ENCODE measurements at places on chromosomes 1 and 21.

DNA sequence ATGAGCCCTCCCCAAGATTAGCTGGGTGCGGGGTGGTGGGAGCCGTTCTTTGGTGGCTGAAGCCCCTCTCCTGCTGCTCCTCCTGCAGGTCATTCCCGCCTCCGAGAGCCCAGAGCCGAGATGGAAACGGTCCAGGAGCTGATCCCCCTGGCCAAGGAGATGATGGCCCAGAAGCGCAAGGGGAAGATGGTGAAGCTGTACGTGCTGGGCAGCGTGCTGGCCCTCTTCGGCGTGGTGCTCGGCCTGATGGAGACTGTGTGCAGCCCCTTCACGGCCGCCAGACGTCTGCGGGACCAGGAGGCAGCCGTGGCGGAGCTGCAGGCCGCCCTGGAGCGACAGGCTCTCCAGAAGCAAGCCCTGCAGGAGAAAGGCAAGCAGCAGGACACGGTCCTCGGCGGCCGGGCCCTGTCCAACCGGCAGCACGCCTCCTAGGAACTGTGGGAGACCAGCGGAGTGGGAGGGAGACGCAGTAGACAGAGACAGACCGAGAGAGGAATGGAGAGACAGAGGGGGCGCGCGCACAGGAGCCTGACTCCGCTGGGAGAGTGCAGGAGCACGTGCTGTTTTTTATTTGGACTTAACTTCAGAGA lies 448 bp downstream of the G0S2 start:
- DNase-seq = no peak

- DNase-seq = no peak
Observed at GRCh38 chr1:91476533-91477217, 24.0 kb upstream of the CDC7 start.

- DNase-seq = no peak
Observed at GRCh38 chr1:51729824-51730301, 113.0 kb downstream of the OSBPL9 start.

DNA sequence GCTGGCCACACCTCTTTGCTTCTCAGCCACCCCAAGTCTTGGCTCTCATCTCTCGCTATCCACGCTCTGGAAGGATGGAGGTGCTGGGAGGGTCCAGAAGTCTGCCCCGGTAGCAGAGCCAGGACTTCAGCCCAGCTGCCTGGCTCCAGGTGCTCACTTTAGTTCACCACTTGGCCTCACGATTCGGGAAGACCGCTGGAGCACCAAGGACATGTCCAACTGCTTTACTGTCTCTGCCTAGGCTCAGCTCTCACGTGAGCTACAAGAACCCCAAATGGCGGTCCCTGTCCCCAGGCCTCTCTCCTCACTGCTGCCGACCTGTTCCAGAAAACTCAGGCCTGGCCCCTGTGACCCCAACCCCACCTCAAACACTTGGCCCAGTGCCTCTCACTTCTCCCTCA lies 3.4 kb downstream of the TRIM11 start:
- no peak for DNase-seq

GRCh38 chr1:215530401-215530984 lies 36.6 kb upstream of the KCTD3 start:
- DNase-seq = no peak

DNA sequence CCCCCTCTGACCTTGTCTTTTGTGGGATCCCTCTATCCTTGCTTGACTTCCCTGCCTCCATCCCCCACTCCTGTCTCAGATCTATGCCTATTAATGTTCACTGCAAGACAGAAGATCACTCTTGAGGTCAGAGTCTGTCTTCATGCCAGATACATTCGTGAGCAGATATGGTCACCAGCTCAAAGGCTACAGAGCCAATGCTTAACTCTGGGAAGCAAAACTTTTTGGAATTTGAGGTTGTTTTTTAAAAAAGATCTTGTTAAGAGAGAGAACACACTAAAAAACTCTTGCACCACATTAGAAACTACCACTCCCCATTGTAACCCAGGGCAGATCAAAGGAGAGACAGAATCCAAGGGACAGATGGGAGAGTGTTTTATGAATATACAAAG lies 17.1 kb upstream of the A3GALT2 start:
- DNase-seq = no peak

- no peak for DNase-seq
Observed at GRCh38 chr1:28682840-28683239, 14.3 kb downstream of the GMEB1 start.

DNA sequence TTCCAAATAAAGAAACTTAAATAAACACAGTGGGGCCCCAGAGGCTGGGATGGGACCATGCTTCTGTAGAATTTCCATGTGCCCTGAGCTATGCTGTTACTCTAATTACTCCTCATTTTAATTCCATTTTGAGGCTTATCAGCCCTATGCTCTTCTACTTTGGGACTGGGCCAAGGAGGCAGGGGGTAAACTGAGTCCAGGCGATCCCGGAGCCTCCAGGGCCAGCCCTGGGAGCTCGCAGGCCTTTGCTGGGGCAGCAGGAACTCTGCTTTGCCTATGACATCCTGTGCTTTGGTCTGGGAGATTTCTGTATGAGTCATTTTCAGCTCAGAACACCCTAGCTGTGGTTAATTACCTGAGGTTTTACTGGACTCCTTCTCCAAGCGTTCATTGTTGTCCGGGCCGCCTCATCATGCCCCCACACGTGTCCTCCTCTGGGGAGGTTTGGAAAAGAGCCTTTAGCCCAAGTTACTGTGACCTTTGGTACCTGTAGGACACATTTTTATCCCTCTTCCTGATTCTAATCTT lies 95.7 kb downstream of the RHOU start:
- DNase-seq = no peak

- DNase-seq = no peak
Observed at GRCh38 chr1:55483523-55483922, 268.4 kb upstream of the USP24 start.

DNA sequence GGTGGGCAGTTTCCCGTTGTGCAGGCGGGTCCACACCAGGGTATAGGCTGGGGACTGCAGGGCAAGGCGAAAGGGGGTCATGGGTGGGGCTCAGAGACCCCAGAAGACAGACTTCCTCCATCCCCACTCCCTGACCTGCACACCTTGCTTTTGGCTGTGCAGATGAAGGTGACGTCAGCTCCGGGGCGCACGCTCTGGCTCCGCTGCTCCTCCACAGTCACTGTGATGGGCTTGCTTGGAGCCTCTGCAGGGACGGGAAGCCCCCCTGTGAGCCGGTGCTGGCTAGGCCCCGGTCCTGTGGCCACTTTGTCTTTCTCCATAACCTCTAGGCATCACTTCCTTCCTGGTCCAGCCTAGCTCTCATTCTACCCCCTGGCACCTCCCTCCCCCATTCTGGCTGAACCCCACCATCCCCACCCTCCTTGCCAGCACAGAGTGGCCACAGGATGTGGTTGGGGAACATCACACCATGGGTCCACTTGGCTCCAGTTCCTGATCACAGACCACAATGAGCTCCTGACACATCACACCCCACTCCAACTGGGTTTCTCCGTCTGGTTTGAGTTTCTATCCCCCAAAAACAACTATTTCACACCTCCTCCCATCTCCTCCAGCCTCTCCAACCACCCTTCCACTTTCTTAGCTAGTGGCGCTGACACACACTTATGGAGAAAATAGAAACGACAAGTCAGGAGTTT lies 45.2 kb downstream of the LDLRAD2 start:
- no peak for DNase-seq

GRCh38 chr21:27250366-27250765 lies 283.5 kb upstream of the ADAMTS5 start:
- no peak for DNase-seq

- DNase-seq = no peak
Observed at GRCh38 chr1:214310777-214311690, 30.1 kb downstream of the SMYD2 start.

GRCh38 chr21:36589352-36589971 lies 109.5 kb upstream of the SIM2 start:
- no peak for DNase-seq

DNA sequence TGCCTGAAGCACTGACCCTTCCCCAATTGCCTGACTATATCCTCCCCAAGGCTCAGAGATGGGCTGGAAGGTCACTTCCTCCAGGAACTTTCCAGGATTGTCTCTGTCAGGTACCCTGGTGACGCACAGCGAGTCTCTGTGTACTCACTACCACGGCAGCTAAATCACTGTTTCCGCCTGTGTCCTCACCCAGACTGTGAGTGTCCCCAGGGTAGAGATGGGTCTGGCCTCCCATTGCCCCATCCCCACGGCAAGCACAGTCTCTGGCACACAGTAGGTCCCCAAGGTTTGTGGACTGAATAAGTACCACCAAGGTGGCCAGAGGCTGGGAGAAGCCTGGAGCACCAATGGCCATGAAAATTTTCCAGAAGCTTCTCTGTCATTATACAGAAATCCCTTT lies 93.8 kb upstream of the RUNX3 start:
- DNase-seq = no peak

GRCh38 chr1:89724369-89725010 lies 91.6 kb downstream of the LRRC8C start:
- DNase-seq = no peak

- DNase-seq = no peak
Observed at GRCh38 chr1:47209091-47209490, 19.3 kb upstream of the PDZK1IP1 start.

DNA sequence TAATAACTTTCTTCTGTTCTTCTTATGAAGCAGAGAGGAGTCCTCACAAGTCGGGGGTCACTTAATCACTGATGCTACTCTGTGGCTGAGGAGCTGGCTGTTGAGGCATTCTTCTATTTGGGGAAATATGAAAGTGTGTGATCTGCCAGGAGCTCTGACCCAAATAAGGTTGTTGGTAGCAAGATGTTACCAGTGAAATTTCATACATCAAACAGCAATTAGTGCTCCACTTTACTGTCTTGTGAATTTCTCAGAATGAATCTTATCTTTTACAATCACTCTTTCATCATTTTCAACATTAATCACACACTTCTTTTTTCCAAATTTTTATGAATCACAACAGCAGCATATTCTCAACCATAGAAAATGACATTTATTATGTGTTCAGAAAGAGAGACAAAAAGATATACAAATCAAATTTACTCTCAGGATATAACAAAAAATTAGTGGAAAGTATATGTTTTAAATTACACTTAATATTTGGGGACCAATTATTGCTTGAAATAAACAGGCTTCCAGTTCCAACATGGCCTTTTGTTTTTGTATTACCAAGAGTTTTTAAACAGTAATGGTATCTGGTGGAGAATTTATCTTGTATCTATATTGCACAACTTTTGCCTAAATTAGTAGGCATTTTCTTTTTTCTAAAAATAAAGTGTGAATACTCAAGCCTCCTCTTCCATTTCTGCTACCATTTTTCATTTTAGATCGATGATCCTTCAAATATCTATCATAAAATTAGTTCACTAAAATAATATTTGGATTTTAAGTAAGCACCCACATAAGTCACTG lies 9.6 kb downstream of the PTGER3 start:
- DNase-seq = no peak

GRCh38 chr1:245577191-245578157 lies 422.7 kb downstream of the KIF26B start:
- no peak for DNase-seq

- no peak for DNase-seq
Observed at GRCh38 chr1:115156826-115157468, 67.6 kb upstream of the TSPAN2 start.

DNA sequence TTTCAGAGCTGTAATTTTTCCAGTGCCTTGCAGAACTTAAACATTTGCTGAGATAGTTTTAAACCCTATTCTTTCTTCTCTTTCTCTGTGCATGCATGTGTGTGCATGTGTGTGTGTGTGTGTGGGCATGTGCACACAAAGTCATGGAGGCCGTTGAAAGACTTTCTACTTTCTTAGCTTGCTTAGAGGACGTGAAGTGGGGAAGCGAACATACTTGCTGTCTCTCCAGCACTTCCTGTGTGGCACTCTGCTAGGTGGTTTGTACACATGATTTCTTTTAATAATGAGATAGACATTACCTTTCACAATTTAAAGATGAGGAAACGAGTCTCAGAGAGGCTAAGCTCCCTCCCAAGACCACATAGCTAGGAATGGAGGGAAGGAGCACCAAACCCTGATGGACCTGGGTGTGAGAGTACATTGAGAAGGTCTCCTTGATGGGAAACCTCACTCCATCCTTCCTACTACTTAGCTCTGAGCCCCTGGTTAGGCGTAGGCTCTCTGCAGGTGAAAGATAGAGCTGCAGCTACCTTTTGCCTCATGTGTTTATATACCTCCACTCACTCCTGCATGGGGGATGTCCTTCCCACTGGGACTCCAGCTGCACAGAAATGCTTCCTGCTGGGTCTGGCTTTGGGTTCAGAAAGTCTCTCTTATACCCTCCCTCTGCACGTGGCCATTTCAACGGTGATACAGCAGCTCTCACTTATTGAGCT lies 101.9 kb upstream of the USP24 start:
- DNase-seq = no peak

- no peak for DNase-seq
Observed at GRCh38 chr21:17802572-17802971, 16.6 kb downstream of the C21orf91 start.

DNA sequence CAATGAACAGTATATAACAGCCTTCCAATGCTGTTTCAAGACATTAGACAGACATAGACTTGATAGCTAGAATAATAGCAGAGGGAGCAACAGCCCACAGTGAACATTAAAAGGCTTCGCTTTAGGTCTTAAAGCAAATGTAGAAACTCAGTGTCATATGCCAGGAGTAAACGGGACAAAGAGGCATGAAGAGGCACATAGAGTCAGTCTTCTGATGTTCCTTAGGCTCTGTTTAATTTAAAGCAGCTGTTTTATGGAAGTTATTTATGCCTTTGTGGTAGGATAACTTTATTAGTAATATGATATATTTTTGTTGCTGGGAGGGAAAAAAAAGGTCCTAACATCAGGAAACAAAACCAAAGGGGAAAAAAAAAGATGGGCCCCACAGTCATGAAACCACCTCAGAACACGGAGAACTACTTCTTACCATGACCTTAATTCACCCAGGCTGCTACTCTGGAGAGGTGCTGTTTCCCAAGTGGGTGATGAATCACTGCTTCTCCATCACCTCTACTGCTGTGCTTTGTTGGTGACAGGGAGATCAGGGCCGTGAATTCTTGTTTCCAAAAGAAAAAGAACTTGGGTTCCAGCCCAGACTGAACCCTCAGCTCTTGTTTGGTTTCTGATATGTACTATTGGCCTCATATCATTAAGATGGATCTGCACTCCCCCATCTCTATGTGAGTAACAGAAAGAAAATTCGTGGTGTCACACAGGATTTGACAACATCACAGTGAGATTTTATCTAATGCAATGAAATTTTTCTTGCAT lies 616.9 kb downstream of the KIF26B start:
- DNase-seq = peak; percentile 28

Data from SK-N-MC (cell line).